ENCODE measurements at places on chromosomes 6 and 20.
A peak's percentile ranks its signal among the peaks of the same experiment; 100 is the strongest.

DNA sequence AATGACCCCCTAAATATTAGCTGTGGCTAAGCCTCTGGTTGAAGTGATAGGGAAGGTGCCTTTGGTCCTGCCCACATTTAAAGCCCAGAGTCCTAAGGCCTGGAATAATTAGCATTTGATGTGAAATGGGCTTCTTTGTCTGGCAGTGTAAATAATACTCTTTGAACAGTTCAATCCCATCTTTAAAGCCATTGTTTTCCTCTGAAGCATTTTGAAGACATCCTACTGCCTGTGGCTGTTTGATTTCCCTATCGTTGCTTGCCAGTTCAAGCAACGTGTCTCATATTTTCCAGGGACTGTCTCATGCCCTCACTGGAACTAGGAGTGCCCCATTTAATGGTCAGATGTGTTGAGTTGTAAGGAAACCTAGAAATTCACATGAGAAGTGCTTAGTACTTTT lies 89.3 kb upstream of the BTN3A2 start:
- no peak for DNase-seq

- no peak for DNase-seq
These were observed 30.5 kb upstream of the NELFCD start for GRCh38 chr20:58950603-58951002.

DNA sequence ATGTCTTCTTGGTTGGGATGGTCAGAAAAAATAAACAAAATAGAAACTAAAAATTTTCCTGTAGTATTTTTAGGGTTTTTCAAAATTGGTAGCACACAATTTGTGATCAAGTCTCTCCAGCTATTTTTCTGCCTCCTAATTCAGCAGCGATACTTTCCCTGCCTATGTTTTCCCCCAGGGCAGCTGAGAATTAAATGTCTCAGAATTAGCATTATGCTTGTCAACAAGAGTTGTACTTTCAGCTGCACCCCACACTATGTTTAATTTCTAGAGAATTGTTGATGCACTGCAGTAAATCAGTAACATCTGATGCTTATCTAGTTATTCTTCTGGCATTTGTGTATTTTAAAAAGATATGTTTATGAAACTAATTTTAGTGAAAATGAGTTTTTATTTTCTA lies 34.2 kb upstream of the ZNF337 start:
- DNase-seq: no peak

DNA sequence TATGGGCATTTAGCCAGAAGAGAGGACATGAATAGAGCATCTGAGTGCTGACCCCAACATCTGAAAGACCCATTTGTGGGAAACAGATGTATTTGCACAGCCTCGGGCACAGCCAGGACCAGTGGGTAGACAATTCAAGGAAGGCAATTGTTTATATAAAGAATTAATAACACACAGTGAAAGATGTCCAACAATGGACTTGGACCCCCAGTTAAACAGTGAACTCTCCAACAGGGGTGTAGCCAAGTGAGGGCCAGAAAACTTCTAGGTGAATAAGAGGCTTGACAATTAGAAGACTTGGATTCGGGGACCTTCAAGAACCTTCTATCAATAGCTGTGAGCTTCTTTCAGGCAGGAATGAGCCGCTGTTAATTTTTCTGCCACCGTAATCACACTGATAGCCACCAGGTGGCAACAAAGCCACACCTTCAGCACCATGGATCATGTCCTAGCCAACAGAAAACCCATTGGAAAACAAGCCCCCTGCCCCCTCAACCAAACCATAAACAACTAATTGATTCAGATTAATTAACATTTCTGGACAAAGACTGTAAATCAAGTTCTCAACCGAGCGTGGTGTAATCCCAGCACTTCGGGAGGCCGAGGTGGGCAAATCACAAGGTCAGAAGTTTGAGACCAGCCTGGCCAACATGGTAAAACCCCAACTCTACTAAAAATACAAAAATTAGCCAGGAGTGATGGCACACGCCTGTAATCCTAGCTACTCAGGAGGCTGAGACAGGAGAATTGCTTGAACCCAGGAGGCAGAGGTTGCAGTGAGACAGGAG lies 8.8 kb upstream of the SRSF6 start:
- peak; percentile 49 for DNase-seq

DNA sequence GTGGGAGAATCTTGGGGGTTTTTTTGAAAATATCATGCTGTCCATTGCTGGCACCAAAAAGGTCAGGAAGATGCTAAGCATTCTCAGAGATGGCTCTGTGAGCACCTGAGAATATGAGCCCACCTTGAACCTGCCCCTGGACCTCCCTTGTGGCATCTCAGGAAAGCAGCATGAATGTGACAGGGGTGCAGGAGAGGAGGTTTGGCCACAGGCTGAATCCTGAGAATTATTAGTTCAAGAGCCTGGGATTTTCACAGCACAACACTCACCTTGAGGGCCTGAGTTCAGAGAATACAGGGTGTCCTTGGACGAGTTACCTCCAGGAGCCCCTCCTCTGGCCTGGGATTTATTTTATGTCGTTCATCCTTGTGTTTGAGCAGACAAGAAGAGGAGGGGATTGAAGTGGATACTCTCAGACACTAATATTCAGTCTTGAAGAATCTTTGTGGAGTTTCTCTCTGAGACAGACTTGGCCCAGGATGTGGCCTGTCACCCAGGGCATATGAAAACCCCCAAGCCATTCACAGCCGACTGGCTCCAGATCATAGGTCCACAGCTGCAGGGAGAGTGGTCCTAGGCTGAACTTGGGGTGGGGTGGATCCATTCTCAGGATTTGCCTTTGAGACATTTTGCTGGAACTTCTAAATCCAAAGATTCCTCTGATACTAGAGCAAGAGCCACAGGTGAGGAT lies 390.8 kb downstream of the RNGTT start:
- DNase-seq: no peak

GRCh38 chr6:168427184-168427583 lies 13.8 kb upstream of the SMOC2 start:
- DNase-seq: no peak

GRCh38 chr6:2807342-2808090 lies 34.1 kb downstream of the SERPINB1 start:
- no peak for DNase-seq

GRCh38 chr6:37559501-37559900 lies 59.8 kb upstream of the CCDC167 start:
- DNase-seq: no peak

- DNase-seq: peak; percentile 54
These were observed 77.9 kb downstream of the TNFAIP3 start for GRCh38 chr6:137944793-137945498.

DNA sequence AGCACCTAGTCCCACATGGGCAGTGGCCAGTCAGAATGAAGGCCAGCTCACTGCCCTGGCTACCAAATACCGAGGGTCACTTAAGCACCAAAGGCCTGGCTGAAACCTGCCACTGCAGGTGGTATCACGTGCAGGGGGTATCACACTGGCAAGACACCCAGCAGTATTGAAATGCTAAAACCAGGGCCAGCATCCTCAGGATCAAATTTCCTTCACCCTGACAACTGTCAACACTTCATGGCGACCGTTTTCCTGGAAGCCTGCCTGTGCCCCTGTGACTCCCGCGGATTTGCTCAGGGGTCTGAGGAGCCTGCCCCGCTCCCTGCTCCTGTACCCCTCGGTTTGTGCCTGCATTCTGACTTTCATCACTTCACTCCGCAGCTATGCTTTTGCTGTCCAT lies 151.1 kb downstream of the TTLL2 start:
- no peak for DNase-seq

DNA sequence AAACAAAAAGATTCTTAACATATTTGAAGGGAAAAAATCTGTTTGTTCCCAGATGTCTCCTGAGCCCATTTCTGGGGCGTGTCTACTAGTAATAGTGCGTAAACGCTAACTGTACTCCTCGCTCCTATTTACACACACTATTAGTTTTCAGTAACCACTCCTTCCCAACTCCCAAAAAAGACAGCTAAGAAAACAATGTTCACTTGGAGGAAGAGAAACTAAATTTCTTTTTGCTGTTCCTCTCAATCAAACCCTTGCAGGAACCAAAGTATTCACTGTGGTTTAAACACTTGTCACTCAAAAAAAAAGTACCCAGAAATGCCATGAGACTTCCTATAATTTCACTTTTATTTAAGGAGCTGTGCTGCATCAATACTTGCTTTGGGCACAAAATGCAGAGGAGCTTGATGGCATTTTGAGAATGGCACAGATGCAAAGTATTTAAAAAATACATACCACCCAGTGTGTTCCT lies 118.2 kb downstream of the BACH2 start:
- no peak for DNase-seq

DNA sequence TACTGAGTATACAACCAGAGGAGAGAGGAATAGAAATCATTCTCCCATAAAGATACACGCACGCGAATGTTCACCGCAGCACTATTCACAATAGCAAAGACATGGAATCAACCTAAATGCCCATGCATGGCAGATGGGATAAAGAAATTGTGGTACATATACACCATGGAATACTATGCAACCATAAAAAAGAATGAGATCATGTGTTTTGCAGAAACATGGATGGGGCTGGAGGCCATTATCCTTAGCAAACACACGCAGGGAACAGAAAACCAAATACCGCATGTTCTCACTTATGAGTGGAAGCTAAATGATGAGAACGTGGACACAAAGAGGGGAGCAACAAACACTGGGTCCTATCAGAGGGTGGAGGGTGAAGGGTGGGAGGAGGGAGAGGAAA lies 3.4 kb downstream of the SERPINB6 start:
- DNase-seq: no peak

- peak; percentile 15 for DNase-seq
These were observed 191.9 kb downstream of the CENPW start for GRCh38 chr6:126531840-126532239.

DNA sequence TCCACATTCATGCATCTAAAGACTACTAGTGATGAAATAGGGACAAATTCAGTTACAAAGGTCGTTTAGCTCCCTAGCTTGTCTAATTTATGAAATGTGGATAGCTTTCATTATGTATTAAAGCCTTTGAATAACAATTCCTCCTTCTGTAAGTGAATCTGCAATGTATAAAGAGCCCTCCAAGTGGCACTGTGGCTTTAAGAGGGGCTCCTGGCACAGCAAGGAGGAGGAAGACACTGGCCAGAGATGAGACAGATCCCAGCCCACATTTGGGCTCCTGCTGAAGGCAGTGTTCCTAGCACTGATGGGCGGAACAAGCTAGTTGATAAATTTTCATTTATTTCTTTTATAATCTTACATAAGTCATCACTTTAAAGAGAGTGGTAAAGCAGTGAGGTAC lies 17.6 kb upstream of the FUCA2 start:
- no peak for DNase-seq

DNA sequence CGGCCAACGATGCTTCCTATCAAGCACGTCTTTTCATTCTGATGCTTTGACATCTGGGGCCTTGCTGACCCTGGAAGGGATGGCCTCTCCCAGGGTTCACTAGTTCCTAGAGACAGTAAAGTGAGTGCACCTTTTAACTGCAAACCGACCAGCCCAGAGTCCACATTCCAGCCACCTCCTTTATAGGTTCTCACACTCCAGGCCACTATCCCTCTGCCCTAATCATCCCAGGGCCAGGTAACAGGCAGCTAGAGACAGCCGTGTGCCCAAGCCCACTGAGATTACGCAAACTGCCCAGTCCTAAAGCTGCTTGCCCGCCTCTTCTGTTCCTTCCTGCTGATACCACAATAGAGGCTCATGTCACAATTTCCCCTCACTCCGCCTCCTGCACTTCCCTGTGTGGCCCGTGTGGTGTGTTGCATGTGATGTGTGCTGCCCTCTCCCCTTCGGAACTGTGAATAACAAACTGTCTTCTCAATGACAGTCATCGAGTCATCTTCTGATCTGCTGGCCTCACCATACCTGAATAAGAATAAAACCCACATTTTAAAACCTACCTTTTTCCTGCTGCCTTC lies 123.7 kb upstream of the EXOC2 start:
- DNase-seq: peak; percentile 39

DNA sequence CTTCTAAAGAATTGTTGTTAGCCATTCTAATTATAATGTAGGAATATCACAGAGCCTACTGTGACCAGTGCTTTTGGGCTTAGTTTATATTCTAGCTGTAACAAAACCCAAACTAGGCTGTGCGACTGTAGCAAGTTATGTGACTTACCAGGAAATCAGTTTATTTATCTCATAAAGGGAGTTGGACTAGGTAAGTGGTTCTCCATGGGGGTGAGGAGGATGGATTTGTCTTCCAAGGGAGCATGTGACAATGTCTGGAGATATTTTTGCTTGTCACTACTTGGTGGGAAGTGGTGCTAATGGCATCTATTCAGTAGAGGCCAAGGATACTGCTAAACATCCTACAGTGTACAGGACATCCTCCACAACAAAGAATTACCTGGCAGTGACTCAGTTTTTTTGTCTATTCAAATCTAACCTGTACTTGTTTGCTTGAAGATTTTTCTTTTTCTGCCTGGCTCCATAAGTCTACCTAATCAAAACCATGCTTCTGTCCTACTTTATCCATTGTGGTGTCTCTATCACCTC lies 32.5 kb downstream of the ZFAND3 start:
- no peak for DNase-seq

Measured in activated CD4-positive, alpha-beta T cell treated with anti-CD3 and anti-CD28 coated beads, Interleukin-2, Interleukin-4, amounts not matched to agents 100 ng/mL and 50 ng/mL, durations not matched to agents 16 hours and 8 hours (primary cell).